Esophagus squamous epithelium (tissue), 5 donors: ENCODE measurements at places on chromosomes 11 and 22. TPM values are rescaled to one million over a fixed set of nuclear protein-coding genes. Genes with fewer than 3 reads are reported as not detected.

GRCh38 chr22:29892315-29893156, 9.6 kb downstream of the MTMR3 start:
- no peak for DNase-seq

TRIM49 gene
- not detected for total RNA-seq

- DNase-seq: no peak
These were observed 99.4 kb upstream of the DRD2 start for GRCh38 chr11:113574586-113574985.

DNA sequence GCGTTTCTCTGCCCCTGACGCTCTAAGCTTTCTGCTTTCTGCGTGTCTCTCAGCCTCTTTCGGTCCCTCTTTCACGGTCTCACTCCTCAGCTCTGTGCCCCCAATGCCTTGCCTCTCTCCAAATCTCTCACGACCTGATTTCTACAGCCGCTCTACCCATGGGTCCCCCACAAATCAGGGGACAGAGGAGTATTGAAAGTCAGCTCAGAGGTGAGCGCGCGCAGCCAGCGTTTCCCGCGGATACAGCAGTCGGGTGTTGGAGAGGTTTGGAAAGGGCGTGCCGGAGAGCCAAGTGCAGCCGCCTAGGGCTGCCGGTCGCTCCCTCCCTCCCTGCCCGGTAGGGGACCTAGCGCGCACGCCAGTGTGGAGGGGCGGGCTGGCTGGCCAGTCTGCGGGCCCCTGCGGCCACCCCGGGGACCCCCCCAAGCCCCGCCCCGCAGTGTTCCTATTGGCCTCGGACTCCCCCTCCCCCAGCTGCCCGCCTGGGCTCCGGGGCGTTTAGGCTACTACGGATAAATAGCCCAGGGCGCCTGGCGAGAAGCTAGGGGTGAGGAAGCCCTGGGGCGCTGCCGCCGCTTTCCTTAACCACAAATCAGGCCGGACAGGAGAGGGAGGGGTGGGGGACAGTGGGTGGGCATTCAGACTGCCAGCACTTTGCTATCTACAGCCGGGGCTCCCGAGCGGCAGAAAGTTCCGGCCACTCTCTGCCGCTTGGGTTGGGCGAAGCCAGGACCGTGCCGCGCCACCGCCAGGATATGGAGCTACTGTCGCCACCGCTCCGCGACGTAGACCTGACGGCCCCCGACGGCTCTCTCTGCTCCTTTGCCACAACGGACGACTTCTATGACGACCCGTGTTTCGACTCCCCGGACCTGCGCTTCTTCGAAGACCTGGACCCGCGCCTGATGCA, at the start of gene MYOD1:
TSS of gene MYOD1 (plus strand) at position 544 of the 910 bp plus-strand sequence. CDS start at position 756, 212 bp downstream.
- no peak for DNase-seq

TRIM51G gene
- not detected for total RNA-seq

DNA sequence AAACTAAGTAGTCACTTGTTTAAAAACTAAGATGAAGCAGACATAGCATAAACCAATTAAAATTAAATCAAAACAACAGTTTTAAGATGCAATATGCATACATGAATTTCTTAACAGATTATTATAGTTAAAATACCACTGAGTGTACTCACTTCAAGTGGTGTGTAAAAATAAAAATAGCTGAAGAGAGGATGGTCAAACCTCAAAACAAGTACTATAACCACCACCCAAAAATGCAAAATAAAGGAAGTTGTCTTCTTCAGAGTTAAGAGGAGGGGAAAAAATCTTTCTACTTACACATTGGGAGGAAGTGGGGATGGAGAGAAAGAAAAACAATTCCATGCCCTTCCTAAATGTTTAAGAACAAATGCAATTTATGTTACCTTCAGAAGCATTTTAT, 31.9 kb downstream of the RRAS2 start:
- DNase-seq: no peak

- DNase-seq: no peak
These were observed 109.8 kb downstream of the CTTN start for GRCh38 chr11:70508231-70508480.

NNMT gene
- total RNA-seq: 94.0 TPM

GRCh38 chr11:58773337-58773736, 41.6 kb upstream of the GLYAT start:
- no peak for DNase-seq

DNA sequence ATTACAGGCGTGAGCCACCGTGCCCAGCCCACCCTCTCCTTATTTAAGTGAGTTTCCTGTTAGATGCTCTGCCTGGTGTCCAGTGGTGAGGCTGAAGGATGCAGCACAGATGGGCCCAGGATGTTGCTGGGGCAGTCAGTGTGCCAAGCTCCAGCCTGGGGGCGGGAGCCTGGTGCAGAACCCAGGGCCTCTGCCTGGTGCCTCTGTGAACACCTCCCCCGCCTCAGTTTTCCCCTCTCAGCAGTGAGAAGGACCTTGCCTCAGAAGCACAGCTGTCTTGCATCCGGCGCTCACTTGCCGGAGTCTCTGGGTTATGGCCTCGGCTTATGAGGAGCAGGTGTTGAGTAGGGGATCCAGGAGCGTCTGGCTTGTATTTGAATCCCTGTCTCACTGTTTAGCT, 116.2 kb downstream of the KIAA1671 start:
- no peak for DNase-seq

- no peak for DNase-seq
These were observed 46.6 kb downstream of the KCNC1 start for GRCh38 chr11:17781221-17781620.

DNA sequence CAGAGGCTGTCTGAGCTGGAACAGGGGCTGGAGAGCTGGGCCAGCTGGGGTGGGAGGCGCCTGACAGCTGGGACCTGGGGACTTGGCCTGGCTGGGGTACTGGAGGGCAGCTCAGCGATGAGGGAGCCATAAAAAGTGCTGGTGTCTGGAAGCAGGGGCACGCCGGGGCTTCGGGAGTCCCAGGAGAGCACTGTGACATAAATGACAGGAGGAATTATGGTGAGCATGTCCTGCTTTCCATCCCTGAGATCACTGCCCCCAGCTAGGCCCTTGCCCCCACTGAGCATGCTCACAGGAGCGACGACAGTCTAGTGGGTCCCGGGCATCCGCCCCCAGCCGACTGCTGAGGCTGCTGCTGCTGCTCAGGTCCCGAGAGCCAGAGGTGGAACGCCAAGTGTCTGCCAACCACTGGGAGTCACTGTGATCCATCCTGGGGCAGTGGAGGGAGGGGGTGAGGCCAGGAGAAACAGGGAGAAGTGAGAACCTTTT, 6.2 kb downstream of the ROBO4 start:
- no peak for DNase-seq

DNA sequence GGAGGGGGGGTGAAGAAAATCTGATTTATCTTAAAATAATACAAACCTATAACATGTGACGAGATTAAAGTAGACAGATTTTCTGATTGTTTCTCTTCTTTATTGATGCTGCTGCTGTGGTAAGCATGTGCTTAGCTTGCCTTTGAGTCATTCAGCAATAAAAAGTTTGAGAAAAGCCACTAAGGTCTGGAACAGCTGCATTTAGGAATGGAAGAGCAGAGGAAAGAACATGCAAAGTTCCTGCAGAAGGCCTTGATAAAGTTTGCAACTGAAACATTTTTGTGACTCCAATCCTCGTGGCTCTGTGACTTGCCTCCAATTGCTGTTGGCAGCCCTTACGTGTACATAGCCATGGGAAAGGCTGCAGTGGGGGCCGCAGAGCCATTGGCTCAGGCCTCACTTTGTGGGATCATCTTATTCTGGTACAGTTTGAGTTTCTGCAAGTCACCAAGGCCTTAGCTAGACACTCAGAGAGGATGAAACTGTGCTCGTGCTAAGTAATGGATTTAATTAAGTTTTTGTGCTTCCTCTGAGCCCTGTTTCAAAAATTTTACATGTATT, 370.2 kb downstream of the AASDHPPT start:
- no peak for DNase-seq

- no peak for DNase-seq
These were observed 1339.5 kb downstream of the BRD1 start for GRCh38 chr22:48488149-48488551.

DNA sequence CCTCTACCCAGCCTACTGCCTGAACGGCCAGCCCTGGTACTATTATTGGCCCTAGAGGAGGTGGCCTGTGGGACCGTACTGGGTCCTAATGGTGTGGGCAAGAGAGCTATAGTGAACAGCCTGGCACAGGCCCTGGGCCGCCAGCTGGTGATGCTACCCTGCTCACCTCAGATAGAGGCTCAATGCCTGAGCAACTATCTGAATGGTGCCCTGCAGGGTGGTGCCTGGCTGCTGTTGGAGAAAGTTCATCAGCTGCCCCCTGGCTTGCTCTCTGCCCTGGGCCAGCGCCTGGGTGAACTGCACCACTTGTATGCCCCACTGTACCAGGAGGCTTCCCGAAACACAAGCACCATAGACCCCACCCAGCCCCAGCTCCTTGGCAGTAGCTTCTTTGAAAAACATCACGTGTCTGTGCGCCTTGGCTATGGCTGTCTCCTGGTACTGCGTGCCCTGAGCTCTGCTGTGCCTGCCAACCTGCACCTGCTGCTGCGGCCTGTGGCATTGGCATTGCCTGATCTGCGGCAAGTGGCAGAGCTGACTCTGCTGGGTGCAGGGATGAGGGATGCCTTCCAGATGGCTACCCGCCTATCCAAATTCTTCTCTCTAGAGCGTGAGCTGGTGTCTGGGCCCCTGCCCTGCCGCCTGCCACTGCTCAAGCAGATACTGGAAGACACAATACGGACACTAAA, 49.0 kb downstream of the DNHD1 start:
- DNase-seq: no peak

- DNase-seq: no peak
These were observed 50.5 kb downstream of the CSNK2A3 start for GRCh38 chr11:11302565-11302964.
